ENCODE measurements at places on chromosomes 5 and 9.
A peak's percentile ranks its signal among the peaks of the same experiment; 100 is the strongest.

DNA sequence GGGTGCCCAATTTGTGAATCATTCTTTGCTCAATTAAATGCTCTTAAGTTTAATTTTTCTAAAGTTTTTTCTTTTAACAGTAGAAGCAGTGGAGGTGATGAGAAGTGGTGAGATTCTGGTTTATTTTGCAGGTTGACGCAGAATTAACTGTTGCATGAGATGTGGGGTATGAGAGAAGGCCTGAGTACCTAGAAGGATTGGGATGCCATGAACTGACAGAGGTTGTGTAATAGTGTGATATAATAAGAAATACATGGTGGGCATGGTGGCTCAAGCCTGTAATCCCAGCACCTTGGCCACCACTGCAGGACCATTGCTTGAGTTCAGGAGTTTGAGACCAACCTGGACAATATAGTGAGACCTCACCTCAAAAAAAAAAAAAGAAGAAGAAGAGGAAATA, 8.4 kb upstream of the SH3TC2 start:
- no peak for DNase-seq

- DNase-seq = no peak
These were observed 67.5 kb downstream of the SPEF2 start for GRCh38 chr5:35685161-35685560.

- peak; percentile 88 for DNase-seq
These were observed 82.6 kb upstream of the FST start for GRCh38 chr5:53397845-53398244.

GRCh38 chr5:103211576-103212561, 46.7 kb upstream of the MACIR start:
- peak; percentile 40 for DNase-seq

DNA sequence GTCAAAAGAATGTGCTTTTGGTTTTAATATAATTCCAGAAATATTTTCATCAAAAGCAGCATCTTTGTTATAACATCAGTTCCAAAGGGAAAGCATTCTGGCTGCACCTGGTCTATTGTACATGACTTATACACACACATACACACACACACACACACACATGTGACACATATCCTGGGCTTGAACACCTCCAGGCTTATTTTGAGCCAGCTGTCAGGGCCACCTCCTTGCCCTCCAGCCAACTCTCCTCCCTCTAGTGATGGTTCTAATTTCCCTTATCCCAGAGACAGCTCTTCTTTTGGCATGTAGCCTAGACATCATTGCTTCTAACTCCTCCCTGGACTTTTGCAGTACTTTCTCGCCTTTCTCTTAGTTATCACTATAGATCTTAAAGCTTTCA, 115.0 kb downstream of the PIK3R1 start:
- DNase-seq = peak; percentile 41

DNA sequence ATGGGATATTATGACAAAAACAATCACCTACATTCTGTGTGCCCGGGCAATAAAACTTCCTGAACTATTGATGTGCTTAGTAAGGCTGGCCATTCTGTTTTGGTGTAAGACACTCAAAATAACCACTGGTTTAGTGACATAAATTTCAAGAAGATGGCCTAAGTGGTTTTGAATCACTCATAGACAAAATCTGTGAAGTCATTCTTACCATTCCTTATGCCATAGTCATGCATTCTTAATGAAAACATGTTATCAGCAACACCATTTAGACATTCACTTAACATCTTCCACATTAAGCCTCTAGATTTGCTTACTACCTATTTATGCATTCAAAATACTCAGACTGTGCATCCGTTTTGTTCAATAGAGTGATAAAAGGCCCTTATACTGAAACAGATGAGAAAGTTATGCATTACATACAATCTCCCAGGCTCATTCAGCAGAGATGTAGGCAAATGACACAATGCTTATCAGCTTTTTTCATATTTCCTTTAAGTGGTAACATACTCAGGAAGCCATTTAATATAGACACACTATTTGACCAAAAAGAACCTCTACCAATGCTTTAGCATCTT, 848.8 kb upstream of the DMAC1 start:
- peak; percentile 58 for DNase-seq

GRCh38 chr5:67244345-67244793, 47.8 kb upstream of the CD180 start:
- peak; percentile 24 for DNase-seq

- DNase-seq = no peak
These were observed 19.7 kb upstream of the RAPGEF6 start for GRCh38 chr5:131654776-131655175.
